ENCODE measurements at places on chromosomes 1 and 21. TPM values are rescaled to one million over a fixed set of nuclear protein-coding genes. Genes with fewer than 3 reads are reported as not detected.

GRCh38 chr1:79827446-79827845, 820.9 kb upstream of the ADGRL4 start:
- H3K4me1 ChIP-seq, result no peaks in the 10 kb centered on the region
- H3K4me3 ChIP-seq, result no peak overlapping the region
- no peaks in the 10 kb centered on the region for H3K27me3 ChIP-seq
- no peak overlapping the region for H3K27ac ChIP-seq
- no peaks in the 10 kb centered on the region for H3K36me3 ChIP-seq

GRCh38 chr1:43934101-43934985, 742 bp downstream of the ARTN start:
- H3K36me3 ChIP-seq, result peaks cover 9% of the 10 kb centered on the region
- DNase-seq, result peak; percentile 32
- H3K27ac ChIP-seq, result no peak overlapping the region

DNA sequence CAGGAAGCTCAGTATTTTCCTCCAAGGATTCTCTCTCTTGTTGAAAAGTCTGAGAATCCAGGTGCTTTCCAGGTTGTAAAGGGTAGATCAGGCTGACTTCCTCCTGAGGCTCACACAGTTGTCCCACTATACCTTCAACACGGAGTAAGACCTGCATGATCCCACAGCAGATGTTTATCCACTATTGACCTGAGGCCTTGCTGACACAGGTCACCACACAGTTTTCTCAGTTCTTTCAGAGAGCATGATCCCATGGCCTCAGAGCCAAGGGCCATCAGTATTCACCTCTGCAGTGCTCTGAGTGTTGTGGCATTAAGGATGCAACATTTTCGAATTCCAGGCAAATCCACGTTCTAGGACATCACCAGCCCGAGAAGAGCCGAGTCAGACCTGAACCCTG, 60.5 kb upstream of the ABCD3 start:
- H3K4me3 ChIP-seq, result no peak overlapping the region
- no peak overlapping the region for H3K27ac ChIP-seq
- no peak for DNase-seq
- H3K27me3 ChIP-seq, result no peaks in the 10 kb centered on the region

DNA sequence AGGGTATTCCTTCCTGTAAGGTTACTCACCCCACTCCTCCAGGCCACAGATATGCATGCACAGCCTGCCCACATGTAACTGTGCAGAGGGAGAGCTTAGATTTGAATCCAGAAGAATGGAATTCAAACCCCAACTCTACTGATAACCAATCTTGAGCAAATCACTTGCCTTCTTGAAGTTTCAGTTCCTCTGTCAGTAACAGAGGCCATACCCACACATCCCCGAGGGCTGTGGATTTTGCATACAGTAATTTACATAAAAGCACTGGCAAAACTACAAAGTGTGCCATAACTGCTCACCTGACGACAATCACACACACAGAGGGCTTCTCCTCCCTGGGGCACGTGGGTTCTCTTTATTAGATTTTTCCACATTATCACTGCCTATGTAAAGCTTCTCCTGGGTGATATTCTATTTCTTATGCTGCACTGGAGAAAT, 18.6 kb downstream of the CD247 start:
- peak overlapping the region; percentile 55 for H3K4me3 ChIP-seq
- peaks cover 69% of the 10 kb centered on the region for H3K36me3 ChIP-seq
- no peak for DNase-seq

- no peak overlapping the region for H3K4me3 ChIP-seq
- no peak overlapping the region for H3K27ac ChIP-seq
- no peaks in the 10 kb centered on the region for H3K4me1 ChIP-seq
Measured at GRCh38 chr1:217907504-217907903, 276.4 kb downstream of the SPATA17 start.

- no peak within 1 kb of the TSS for H3K27ac ChIP-seq
- peak; percentile 67 for DNase-seq
- H3K4me3 ChIP-seq, result peak within 1 kb of the TSS; percentile 87
Measured at GRCh38 chr1:225809842-225810578, at the start of gene EPHX1. Gene EPHX1 (plus strand): TSS chr1:225810124. CDS start chr1:225828730, 18,606 bp downstream.

DNA sequence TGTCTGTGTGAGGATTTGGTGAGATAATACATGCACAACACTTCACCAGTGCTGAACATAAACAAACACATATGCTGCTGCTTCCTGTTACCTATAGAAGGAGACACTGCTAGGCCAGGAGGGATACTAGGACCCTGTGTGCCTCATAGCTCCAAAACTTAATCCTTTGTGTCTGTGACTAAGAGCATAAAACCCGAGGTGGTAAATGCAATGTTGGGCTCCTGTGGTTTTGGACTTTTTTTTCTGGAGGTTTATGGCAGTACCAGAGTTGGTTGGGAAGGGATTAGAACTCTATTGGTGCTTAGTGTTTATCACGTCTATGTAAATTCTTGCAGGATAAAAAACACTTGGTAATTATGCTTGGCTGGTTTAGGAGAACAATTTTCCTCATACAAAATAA, 122.9 kb downstream of the NUF2 start:
- no peak overlapping the region for H3K27ac ChIP-seq
- no peak overlapping the region for H3K4me3 ChIP-seq
- H3K36me3 ChIP-seq, result no peaks in the 10 kb centered on the region
- no peak for DNase-seq
- no peaks in the 10 kb centered on the region for H3K4me1 ChIP-seq

GRCh38 chr1:221718381-221719277, 23.3 kb downstream of the DUSP10 start:
- peaks cover 89% of the 10 kb centered on the region for H3K4me1 ChIP-seq
- peaks cover 67% of the 10 kb centered on the region for H3K36me3 ChIP-seq
- no peak for DNase-seq
- H3K4me3 ChIP-seq, result no peak overlapping the region
- no peak overlapping the region for H3K27ac ChIP-seq

DNA sequence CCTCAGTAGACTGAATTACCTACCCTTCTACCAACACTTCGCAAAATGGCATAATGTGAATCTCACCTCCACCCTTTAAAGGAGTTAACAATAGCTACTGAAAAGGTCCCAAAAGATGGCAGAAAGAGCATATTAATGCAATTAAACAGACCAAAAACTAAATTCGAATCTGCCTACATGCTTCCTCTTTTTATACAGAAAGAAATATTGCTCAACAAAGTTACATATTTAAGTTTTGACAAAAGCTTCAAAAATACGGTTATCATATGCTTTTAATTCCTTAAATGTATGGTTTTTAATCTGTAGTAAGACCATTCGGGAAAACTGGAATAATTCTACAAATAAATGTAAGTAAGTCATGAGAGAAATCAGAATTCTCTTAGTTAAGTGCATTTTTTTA, 2.2 kb downstream of the APP start:
- no peak overlapping the region for H3K27ac ChIP-seq
- H3K27me3 ChIP-seq, result peaks cover 4% of the 10 kb centered on the region
- DNase-seq, result no peak

The VSIG8 gene
- not detected for total RNA-seq

The EDN2 gene
- not detected for total RNA-seq

The LIPI gene
- total RNA-seq, result not detected

The PRR9 gene
- not detected for total RNA-seq

The BRWD1 gene
- total RNA-seq, result 38.1 TPM

The ANGPTL3 gene
- not detected for total RNA-seq

The BSND gene
- total RNA-seq, result not detected

The IL10 gene
- 5.0 TPM for total RNA-seq

The PRAMEF4 gene
- not detected for total RNA-seq

Measured in activated T-helper 1 cell treated with anti-CD3 and anti-CD28 coated beads, Interleukin-12 subunit alpha, Interleukin-12 subunit beta, Interleukin-2, Interleukin-4 antibody, amounts not matched to agents 30 ng/mL and 10 ng/mL and 1 ng/mL, durations not matched to agents 14 hours and 24 hours and 36 hours (primary cell).